ENCODE measurements at places on chromosomes 1 and 21.

DNA sequence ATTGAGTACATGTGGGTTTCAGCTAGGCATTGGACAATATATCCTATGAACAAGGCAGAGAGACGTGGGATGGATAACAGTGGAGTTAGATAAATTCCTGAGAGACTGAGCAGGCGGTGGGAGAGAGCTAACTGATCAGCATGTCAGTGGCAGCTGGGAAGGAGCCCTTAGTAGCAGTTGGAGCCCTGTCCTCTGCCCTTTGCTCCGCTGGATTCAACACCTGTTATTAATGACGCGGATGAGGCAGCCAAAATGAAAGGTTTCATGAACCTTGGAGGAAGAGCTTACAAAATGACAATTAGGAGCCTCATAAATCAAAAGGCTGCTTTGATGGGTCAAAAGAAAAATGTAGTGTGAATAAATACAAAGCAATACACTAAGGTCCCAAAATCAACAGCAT is 16.1 kb downstream of the UBIAD1 start:
- DNase-seq: no peak

- peak; percentile 54 for DNase-seq
These were observed 66.5 kb upstream of the UBE2U start for GRCh38 chr1:64136752-64137411.

- no peak for DNase-seq
These were observed 8.7 kb upstream of the SLC2A5 start for GRCh38 chr1:9078015-9078751.

DNA sequence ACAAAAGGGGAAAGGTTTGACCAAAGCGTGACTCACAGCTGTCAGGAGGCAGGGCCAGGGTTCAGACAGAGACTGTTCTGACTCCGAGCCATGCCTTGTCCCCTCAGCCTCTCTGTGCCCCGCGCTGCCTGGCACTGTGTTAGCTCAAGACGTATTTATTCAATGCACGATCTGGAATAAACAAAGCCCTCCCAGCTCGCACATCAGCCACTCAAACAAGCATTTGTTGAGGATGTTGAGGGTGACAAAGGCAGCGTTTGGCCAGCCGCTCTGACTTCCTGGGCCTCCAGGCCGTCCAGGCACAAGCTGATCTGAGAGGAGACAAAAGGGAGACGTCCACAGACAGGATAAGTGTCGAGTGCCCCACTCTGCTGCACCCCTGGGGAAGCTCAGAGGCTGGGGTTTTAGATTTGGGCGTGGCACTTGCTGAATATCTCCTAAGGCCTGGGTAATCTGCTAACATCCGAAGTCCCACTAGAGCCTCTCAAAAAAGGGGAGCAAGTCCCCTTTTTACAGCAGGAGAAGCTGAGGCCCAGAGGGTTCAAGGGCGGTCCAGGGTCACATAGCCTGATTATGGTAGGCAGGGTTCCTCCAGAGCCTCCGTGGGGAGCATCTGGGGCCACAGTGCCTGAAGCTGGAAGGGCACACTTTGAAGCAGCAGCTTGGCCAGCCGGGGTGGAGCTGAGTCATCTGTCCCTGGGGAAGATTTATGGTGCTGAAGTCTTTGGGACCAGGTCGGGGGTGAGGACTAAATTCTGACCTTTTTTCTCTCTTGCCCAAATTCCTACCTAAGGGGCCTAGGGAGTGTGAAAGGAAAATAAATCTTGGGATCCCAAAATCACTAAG is 95.9 kb downstream of the SPSB1 start:
- no peak for DNase-seq

DNA sequence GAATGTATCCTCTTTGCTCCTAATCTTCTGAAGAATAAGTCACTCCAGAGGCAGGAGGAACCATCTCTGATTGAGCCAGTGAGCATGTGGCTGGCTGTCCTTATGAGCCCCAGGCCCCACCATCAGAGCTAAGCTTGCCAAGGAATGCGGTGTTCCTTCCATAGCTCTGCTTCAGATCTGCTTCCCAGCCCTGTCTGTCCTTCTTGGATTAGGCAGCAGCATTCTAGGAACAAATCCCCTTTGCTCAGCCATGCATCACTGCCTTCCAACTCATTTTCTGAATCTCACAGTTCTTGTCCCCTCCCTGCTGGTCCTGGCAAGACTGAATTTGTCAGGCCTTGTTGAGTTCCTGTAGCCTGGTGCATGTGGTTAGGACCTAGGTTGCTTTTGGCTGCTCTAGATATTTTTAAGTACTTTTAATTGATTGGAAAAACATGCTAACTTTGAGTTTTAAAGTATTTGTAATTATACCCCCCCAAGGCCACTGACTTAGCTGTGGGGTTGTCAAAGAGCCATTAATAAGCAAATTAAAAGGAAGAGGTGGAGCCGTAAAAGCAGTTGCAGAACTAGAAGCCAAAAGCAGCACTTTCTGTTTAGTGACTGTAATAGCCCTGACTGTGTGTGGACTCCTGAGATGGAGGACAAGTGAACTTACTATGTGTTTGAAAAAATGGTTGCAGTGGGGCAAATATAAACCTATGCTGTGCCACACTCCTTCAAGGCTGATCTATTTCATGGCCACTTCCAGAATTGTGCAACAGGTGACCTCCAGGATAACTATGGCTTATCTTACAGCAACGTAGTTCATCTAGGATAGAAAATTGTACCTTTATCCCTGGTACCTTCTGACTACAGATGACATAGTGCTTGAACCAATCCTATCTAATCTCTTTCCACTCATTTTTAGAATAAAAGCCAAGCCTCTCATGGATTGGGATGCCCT is 61.3 kb upstream of the BACH1 start:
- no peak for DNase-seq

- no peak for DNase-seq
These were observed 125.0 kb upstream of the B3GALT2 start for GRCh38 chr1:193311226-193311948.

DNA sequence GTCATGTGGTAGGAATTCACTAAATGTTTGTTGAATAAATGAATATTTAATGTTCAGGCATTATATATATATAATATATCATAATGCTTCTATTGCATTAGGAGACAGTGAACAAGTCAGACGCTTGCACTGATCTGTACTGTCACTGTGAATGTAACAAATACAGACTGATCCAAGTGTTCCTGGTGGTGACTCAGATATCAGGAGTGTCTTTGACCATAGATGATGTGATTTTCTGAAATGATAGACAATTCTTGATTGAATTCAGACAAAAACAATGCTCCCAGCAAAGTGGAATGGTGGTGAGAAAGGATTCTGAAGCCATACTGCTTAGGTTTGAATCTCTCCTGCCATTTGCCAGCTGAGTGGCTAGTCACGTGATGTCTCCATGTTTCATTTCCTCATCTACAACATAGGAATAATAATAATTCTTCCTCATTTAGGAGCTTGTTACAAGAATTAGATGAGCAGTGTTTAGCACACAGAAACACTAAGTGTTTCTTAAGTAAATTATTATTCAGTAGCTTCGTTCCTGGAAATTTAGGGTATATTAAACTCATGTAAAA is 71.0 kb downstream of the OLFML2B start:
- DNase-seq: no peak

- DNase-seq: no peak
These were observed 16.4 kb upstream of the CAPN2 start for GRCh38 chr1:223695941-223696340.

DNA sequence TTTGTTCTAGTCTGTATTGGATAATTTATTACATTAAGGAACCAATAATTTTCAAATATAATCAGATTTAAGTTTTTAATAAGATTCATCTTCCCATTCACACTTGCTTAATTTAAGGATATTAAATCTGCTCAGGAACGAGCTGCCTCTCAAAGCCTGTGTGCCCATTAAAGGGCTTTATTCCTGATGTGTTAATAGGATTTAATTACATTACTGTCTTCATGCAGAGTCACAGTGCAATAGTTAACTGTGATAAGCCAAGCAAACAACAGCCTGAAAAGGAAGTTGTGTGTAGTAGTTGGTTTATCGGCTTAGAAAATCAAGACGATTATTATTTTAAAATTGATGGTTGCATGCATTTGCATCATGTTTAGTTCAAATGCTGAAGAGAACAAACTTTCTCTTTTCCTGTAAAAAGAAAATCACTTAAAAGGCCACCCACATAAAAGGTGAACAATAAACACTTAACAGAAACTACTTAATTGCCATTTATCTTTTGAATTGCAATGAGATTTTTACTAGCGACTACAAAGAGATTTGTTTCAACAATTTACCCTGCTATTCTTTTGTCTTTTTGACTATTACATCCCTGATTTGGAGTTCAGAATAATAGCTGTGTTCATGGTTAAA is 174.6 kb downstream of the RWDD3 start:
- no peak for DNase-seq

- DNase-seq: no peak
These were observed 14.3 kb downstream of the PLEKHA6 start for GRCh38 chr1:204345438-204345841.

GRCh38 chr1:211885747-211886522 is 55.4 kb upstream of the LPGAT1 start:
- DNase-seq: no peak

DNA sequence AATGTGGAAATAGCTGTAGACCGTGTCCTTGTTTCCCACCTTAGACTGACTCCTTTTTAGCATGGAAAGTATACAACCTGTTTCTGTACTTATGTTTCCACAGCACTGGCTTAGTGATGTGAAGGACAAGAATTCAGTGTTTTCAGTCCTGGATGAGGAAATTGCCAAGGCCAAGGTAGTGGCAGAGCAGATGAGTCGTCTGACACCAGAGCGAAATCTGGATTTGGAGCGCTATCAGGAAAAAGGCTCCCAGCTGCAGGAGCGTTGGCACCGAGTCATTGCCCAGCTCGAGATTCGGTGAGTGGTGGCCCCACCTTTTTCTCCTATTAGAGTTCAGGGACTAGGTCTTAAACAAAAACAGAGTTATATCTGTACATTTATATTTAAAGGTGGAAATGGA is 112.6 kb downstream of the MACF1 start:
- no peak for DNase-seq

- DNase-seq: no peak
These were observed 3.1 kb downstream of the SMIM1 start for GRCh38 chr1:3775490-3776230.

DNA sequence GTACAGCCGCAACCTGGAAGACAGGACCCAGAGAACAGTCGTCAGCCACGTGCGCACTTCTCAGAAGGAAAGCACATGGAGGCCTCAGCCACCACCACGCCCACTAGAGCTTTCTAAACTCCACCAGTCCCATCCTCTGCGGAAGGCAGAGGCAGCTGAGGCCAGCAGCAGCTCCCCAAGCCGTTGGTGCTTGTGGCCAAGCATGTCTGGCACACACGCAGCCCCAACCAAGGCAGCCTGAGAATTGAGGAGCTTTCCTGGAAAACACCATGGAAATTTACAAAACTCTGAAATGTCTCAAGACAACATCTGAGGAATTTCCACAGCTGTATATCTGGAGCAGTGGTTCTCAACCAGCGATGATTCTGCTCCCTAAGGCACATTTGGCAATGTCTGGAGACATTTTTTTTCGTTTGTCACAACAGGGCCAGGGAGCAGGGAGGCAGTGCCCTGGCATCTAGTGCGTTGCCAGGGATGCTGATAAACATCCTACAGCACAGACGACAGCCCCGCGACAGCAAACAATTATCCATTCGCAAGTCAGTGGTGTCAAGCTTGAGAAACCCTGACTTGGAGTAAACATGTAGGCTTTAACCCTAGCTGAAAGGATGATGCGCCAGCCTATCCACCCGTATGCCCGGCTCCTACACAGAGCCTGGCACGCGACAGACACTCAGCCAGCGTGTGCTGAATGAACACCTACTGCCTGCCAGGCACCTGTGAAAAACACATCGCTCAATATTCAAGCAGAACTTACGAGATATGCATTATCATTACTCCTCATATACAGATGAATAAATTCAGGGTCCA is 24.7 kb downstream of the NPHP4 start:
- no peak for DNase-seq

DNA sequence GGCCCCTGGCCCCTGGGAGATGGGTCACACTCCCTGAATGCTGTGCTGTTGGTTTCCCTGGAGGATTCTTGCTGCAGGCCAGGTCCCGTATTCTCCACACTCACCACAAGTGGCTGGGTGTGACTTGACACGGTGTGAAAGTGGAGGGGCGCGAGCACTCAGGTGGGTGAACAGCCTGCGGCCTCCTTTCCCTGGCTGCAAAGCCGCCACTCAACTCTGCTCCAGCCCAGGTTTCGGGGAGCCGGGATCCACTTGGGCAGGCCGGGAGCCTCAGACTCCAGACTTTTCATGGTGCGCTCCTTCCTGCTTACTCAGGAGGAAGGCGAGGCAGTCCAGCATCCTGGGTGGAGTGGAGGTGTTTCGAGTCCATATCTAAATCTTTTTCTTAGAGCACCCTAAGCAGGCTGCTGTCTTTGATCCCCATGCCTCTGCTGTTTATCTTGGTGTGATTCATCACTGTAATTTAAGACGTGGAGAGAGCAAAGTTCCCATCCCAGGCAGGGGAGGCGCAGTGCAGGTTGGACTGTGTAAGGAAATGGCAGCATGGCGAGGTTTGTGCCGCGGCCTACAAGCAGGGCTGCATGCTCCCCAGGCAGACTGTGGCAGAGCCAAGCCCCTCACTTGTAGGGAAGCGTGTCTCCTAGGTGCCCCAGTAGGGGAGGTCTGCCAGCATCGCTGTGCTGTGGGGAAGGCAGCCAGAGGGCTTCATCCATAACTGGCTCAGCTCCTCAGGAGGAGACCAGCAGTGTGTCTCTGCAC is 29.6 kb downstream of the VANGL1 start:
- DNase-seq: no peak

DNA sequence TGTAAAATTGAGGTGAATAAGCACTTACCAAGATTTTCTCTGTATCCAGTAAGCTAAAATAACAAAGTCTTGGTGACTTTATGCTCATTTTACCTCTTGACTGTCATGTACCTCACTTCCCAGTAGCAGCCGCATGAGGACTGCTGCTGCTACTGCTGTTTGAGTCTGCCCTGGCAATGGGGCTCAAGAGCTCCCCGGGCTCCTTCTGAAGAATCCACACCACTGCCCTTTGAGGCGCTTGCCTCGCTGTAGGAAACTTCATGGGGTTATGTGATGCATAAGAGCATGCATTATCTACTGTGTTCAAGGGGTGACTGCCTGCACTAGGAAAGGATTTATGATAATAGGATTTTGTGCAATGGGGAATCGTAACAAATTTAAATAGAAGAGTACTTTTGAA is 113.5 kb downstream of the NTNG1 start:
- DNase-seq: no peak

DNA sequence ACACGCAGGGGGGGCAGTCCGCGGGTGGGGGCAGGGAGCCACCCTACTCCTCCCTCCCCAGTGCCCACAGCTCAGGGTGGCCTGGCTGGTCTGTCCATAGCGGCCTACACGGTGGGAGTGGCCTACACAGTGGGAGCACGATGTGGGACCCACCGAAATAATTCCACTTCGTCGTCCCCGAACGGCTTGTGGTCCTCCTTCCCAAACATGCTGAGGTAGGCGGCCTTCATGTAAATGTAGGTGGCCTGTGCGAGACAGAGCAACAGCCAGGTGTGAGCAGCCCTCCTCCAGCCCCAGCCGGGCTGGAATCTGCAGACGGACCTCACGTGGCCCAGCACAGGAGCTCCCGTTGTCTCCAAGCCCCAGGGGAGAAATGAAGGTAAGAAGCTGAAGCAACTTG is 34.4 kb downstream of the TTC39A start:
- DNase-seq: no peak

- DNase-seq: no peak
These were observed 2.0 kb downstream of the NPL start for GRCh38 chr1:182791281-182792179.

Measured in stimulated activated CD4-positive, alpha-beta T cell treated with anti-CD3 and anti-CD28 coated beads, Interleukin-1b, Interleukin-23, amount 100 ng/mL, for 4 hours (primary cell).